ENCODE measurements at places on chromosomes 7 and 10.

GRCh38 chr10:127315888-127316287 is 119.5 kb upstream of the INSYN2A start:
- H3K4me1 ChIP-seq = no peaks in the 10 kb centered on the region
- no peaks in the 10 kb centered on the region for H3K27me3 ChIP-seq

DNA sequence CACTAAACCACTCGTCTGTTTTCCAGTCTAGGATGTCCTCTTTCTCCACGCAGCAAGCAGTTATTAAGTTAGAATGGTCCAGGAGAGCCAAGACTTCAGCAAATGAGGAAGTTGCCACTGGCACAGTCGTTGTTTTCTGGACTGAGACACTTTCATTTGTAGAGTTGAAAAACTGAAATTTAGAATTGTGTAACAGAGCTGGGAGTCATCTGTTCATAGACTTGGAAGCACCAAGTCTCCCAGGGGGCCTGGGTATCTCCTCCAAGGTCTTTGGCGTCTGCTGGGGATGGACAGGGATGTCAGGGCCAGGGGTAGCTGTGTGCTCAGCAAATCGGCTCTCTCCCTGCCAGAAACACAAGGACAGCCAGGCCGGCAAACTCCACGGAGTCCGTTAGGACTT is 208.4 kb downstream of the FANK1 start:
- H3K27ac ChIP-seq = no peak overlapping the region
- no peaks in the 10 kb centered on the region for H3K4me1 ChIP-seq
- H3K27me3 ChIP-seq = no peaks in the 10 kb centered on the region
- no peaks in the 10 kb centered on the region for H3K36me3 ChIP-seq
- H3K4me3 ChIP-seq = no peak overlapping the region

GRCh38 chr7:135713836-135714470 is 14.0 kb downstream of the SLC13A4 start:
- H3K36me3 ChIP-seq = no peaks in the 10 kb centered on the region
- peaks cover 8% of the 10 kb centered on the region for H3K27me3 ChIP-seq
- no peak for DNase-seq
- no peaks in the 10 kb centered on the region for H3K4me1 ChIP-seq

GRCh38 chr10:127190427-127190826 is 6.0 kb downstream of the INSYN2A start:
- no peak for DNase-seq
- no peaks in the 10 kb centered on the region for H3K36me3 ChIP-seq
- no peak overlapping the region for H3K27ac ChIP-seq
- H3K4me3 ChIP-seq = no peak overlapping the region
- peaks cover 19% of the 10 kb centered on the region for H3K27me3 ChIP-seq
- H3K4me1 ChIP-seq = no peaks in the 10 kb centered on the region

DNA sequence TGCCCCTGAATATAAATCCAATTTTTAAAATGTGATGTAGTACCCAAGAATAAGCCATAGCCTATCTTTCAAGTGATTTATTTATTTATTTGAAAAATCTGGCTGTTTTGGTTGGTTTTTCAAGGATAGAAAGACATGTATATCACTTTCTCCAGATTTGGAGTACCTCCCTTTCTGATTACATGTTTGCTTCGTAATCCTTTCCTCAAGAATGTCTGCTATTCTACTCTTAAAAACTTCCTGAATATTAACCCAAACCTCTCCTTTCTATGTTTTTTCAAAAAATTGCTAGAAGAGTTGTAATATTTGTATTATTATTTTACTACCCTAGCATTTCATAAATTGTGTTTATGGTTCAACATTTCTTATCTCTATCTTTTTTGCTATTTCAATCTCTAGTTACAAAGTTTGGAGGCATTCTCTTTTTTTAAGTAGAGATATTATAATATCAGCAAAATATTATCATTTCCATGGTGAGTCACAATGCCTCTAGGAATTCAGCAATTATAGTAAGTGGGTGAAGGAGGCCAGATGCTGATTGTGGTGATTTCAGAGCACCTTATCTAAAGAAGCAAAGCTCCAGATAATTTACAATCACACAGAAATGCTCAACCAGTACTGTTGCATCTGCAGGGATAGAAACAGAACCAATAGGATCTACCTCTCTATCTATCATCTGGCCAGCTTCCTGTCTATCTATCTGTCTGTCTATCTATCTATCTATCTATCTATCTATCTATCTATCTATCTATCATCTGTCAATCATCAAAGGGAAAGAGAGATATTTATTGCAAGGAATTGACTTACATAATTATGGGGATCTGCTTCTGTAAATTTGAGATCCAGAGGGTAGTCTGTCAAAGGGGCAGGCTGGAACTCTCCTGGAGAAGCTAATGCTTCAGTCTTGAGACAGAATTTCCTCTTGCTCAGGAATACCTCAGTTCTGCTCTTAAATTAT is 412.5 kb upstream of the SEMA3C start:
- no peak for DNase-seq
- no peaks in the 10 kb centered on the region for H3K27me3 ChIP-seq
- no peak overlapping the region for H3K4me3 ChIP-seq

DNA sequence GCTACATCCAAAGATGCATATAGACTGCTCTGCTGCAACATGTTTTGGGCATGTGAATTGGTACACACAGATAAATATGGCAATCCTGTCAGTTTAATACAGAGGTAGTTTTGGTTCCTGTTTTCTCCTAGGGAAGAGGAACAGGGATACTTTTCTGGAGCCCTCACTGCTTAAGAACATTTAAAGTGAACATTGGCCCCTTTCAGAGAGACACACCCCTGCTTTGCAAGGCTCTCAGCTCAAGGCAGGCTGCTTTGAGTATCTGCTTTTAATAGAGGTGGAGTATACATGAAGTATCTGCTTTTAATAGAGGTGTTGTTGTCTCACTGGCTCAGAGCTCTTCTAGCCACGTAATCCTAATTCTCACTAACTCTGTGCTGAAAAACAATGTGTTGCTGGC is 38.9 kb downstream of the CYP51A1 start:
- no peak overlapping the region for H3K4me3 ChIP-seq
- no peak for DNase-seq
- H3K27ac ChIP-seq = no peak overlapping the region
- H3K4me1 ChIP-seq = no peaks in the 10 kb centered on the region
- peaks cover 43% of the 10 kb centered on the region for H3K36me3 ChIP-seq

DNA sequence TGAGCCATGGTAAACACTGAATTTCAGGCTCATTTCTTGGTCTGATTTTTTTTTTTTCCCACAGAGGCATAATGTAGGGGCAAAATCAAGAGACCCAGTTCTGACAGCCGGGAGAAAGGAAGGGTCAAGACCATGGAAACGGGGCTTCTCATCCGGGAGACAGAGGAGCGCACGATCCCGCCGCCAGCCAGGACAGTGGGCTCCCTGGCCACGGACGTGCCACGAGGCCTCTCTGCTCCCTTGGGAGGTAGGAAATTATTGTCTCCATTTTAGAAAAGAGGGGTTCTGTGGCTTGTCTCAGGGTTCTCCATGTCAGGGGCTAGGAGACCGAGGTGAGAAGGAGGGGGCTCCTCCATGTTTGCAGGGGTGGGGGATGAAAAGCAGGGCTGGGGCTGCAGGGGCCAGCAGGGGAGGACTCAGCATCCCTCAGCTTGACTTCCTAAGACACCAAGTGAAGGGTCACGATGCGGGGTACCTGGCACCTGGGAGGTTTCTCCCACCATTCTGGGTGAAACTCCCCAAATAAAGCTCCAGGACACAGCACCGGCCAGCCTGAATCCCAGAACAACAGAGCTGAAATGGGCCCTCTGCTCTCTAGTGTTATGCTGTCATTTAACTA is 37.6 kb downstream of the PPIF start:
- H3K4me3 ChIP-seq = no peak overlapping the region
- no peaks in the 10 kb centered on the region for H3K4me1 ChIP-seq
- DNase-seq = no peak
- H3K27me3 ChIP-seq = no peaks in the 10 kb centered on the region

DNA sequence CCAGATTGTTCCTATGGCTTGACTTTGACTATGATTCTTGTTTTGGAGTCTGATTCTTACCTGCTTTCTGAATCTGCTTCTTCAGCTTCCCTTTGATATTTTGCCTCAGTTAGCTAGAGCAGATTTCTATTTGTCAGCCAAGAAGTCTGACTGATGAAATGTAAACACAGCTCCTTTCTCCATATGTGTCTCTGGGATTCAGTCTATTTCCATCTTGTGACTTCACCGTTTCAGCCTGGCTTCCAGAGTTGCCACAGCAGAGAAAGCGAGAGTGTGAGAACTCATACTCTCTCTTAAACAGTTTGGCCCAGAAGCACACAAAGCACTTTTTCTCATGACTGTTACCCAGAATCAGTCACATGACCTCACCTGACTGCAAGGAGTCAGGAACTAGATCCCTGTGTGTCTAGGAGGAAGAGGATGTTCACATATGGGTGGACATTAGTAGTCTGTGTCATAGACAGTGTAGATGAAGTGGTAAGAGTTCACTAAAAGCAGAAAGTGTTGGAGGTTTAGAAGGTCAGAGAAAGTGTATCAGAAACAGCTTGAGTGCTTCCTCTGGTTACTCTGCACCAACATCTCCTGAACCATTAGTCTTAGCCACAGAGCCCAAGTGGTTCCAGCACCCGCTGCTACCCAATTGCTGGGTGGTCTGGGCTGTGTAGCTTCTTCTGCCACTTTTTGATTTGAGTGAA is 103.4 kb upstream of the CDK6 start:
- DNase-seq = no peak
- no peaks in the 10 kb centered on the region for H3K4me1 ChIP-seq
- no peak overlapping the region for H3K4me3 ChIP-seq
- H3K27me3 ChIP-seq = no peaks in the 10 kb centered on the region
- H3K36me3 ChIP-seq = no peaks in the 10 kb centered on the region

GRCh38 chr7:100555701-100556100 is 16.7 kb downstream of the AGFG2 start:
- H3K27ac ChIP-seq = no peak overlapping the region
- DNase-seq = no peak
- H3K36me3 ChIP-seq = peaks cover 46% of the 10 kb centered on the region
- no peaks in the 10 kb centered on the region for H3K27me3 ChIP-seq
- no peak overlapping the region for H3K4me3 ChIP-seq

DNA sequence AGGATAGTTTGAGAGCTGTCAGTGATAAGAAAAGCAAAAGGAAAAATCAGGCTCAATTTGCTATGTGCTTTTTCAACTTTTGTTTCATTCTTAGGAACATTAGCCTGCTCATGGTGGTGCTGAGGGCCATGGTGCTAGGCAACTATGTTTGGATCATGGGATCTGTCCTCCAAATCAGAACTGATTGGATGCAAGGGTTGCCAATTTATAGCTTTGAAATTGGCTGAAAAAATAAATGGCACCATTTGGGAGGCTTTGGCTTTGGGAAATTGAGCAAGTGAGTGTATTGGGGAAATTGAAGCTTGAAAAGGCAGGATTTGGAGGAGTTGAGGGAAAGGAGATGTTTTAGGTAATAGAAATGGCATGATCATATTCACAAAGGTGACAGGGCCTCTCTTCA is 103.8 kb downstream of the CYP26A1 start:
- no peak overlapping the region for H3K4me3 ChIP-seq
- peaks cover 2% of the 10 kb centered on the region for H3K27me3 ChIP-seq
- DNase-seq = no peak
- H3K4me1 ChIP-seq = no peaks in the 10 kb centered on the region
- no peak overlapping the region for H3K27ac ChIP-seq

- H3K4me3 ChIP-seq = peak overlapping the region; percentile 34
- H3K27me3 ChIP-seq = peaks cover 41% of the 10 kb centered on the region
- peak overlapping the region; percentile 6 for H3K27ac ChIP-seq
- H3K36me3 ChIP-seq = no peaks in the 10 kb centered on the region
- peaks cover 3% of the 10 kb centered on the region for H3K4me1 ChIP-seq
Observed at GRCh38 chr7:32298408-32299132, 191.6 kb downstream of the LSM5 start.

- H3K36me3 ChIP-seq = peaks cover 44% of the 10 kb centered on the region
- H3K4me3 ChIP-seq = peak overlapping the region; percentile 93
- no peaks in the 10 kb centered on the region for H3K27me3 ChIP-seq
Observed at GRCh38 chr7:118184565-118184940, 589 bp downstream of the LSM8 start.

- H3K27me3 ChIP-seq = no peaks in the 10 kb centered on the region
- no peak overlapping the region for H3K4me3 ChIP-seq
Observed at GRCh38 chr10:70595566-70596016, 7.0 kb downstream of the PRF1 start.

- H3K4me3 ChIP-seq = no peak overlapping the region
- no peak for DNase-seq
- peaks cover 18% of the 10 kb centered on the region for H3K4me1 ChIP-seq
- H3K36me3 ChIP-seq = peaks cover 11% of the 10 kb centered on the region
Observed at GRCh38 chr10:70192326-70192968, 22.1 kb upstream of the SAR1A start.

DNA sequence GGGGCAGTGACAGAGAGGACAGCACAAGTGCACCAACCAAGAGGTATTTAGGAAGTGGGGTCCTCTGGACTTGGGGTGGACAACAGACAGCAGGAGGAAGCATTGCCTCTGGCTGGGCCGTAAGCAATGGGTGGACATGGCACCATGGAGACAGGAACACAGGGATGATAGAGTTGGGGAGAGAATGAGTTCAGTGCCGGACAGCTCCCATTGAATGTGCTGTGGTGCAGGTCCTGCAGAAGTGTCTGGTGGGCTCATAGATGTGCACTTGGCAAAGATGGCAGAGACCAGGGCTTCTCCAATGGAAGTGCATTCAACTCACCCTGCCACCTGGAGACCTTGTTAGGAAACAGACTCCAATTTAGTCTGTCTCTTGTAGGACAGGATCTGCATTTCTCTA is 341.5 kb upstream of the ZMIZ1 start:
- H3K27me3 ChIP-seq = peaks cover 38% of the 10 kb centered on the region
- no peak for DNase-seq
- H3K4me3 ChIP-seq = no peak overlapping the region
- no peaks in the 10 kb centered on the region for H3K4me1 ChIP-seq
- H3K36me3 ChIP-seq = no peaks in the 10 kb centered on the region

DNA sequence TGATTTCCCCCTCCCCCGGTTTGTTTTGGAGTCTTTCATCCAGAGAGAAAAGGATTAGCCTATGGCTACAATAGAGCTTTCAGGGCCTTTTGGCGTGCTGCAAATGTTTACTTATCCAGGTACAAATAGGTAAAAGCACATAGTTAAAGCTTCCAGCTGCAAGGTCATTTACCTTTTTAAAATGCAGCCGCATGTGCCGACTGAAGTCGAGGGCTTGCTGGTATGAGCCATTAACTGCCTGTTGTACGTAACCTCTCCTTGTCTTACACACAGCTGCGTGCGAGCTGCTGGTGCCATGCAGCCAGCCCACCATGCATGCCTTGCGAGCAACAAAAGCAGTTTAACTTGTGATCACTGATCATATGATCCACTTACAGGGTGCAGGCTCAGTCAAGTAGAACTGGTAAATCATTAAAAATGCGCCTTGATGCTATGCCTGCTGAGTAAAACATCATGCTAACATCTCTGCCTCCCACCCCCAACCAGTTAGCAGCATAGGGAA is 866.4 kb downstream of the LRMDA start:
- no peak for DNase-seq
- no peaks in the 10 kb centered on the region for H3K36me3 ChIP-seq
- no peak overlapping the region for H3K4me3 ChIP-seq
- H3K27ac ChIP-seq = no peak overlapping the region
- no peaks in the 10 kb centered on the region for H3K4me1 ChIP-seq

All from activated CD8-positive, alpha-beta T cell treated with anti-CD3 and anti-CD28 coated beads, Interleukin-2, amount 10 ng/mL, durations not matched to agents 7 days and 5 days (primary cell).